ENCODE measurements at places on chromosomes 2 and 18.

GRCh38 chr2:179579800-179580199 lies 281.6 kb downstream of the ZNF385B start:
- DNase-seq, result no peak

GRCh38 chr2:129548880-129549279 lies 430.6 kb upstream of the RAB6C start:
- DNase-seq, result no peak

DNA sequence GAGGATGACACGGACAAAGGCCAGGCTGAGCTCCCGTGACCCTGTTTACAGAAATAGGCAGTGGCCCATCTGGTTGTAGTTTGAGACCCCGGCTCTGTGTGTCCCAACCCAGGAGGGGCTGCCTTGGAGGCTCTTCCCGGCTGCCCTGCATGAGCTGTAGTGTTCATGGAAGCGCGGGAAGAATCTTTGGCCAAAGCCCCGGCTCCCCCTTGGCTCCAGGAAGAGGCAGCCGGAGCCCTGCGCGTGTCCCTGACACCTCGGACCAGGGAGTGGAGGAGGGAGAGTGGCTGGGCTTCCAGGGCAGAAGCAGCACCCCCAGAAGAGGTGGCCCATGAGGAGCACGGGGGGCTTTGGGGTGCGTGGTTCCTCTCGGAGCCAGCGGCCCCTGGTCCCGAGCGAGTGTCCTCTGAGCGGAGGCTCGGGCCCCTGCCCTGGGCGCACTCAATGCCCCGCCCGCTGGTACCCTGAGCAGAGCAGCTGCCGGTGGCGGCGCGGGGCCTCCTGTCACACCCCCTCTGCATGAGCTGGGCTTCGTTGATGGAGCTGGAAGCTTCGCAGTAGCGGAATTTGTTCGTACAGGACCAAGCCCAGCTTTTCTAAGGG lies 21.7 kb downstream of the GPR35 start:
- no peak for DNase-seq

GRCh38 chr2:197356136-197356535 lies 45.6 kb upstream of the ANKRD44 start:
- no peak for DNase-seq

- DNase-seq, result no peak
Measured at GRCh38 chr2:230919240-230919639, 5.8 kb downstream of the GPR55 start.

DNA sequence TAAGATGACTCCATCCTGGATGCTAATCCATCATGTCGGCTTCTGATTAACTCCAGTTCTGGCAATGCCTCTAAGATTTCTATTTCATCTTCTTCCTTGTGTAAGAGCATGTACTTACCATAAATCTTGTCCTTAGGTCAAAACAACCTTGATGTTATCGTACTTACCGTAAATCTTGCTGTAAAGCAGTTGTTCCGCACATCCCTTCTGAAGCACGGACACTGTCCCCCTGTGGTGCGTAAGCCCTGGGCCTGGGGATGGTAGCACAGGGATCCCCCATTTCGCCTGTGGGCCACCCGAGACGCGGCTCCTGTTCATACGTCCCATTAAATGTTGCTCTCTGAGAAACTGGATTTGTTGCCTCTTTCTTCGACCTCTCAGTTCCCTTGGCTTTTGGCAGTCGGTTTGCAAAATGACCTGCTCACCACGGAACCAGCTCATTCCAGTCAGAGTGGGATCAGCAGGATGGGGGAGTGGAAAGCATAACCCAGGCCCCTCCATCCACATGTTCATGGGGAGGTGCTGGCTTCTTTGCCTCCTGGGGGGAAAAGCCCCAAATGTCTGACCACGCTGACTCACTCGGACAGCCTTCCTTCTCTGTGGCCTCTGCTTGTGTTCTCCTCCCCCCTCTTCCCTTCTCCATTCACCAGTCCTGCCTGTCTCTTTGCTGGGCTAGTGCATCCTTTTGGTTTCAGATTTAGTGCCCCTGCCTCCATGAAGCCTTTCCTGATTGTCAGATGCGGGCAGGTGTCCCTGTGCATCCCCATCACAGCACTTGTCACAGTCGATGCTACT lies 49.9 kb downstream of the RAB31 start:
- peak; percentile 73 for DNase-seq

GRCh38 chr2:84958135-84959059 lies 12.6 kb upstream of the KCMF1 start:
- no peak for DNase-seq

- DNase-seq, result no peak
Measured at GRCh38 chr2:109530712-109531111, 83.1 kb downstream of the SEPTIN10 start.

- DNase-seq, result peak; percentile 13
Measured at GRCh38 chr2:240469239-240469636, 33.8 kb downstream of the GPC1 start.

DNA sequence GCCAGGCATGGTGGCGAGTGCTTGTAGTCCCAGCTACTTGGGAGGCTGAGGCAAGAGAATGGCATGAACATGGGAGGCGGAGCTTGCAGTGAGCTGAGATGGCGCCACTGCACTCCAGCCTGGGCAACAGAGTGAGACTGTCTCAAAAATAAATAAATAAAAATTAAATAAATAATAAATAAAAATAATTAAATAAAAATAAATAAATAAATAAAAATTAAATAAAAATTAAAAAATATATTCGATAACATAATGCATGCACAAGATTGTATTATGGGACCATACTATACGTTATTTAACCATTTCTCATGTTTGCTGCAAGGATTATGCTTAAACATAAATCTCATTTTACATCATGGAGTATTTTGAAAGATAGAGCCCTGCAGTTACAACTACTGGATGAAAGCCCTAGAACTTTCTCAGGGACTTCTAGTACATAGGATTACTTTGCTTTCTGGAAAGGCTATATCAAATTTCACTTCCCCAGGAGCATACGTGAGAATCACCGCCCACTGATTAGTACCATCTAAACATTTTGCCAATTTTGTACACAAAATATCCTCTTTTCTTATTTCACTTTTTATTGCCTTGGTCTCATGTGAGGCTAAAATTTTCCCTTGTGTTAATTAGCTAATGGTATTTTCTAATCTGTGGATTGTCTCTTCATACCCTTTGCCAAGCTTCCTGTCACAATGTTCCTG lies 234.3 kb upstream of the LYPD1 start:
- DNase-seq, result no peak

DNA sequence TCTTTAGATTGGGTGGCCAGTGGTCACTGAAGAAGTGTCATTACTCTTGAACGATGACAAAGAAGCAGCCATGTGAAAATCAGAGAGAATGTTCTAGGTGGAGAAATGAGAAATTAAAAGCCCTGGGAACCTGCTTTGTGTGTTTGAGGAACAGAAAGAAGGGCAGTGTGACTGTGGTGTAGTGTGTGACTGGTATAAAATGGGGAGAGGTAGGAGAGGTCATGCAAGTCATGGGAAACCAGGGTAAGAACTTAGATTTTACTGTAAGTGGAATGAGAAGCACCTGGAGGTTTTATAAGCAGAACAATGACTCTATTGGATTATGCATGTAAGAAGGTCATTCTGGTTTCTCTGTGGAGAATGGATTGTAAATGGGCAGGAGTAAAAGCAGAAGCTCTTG lies 12.2 kb downstream of the ICOS start:
- no peak for DNase-seq

- no peak for DNase-seq
Measured at GRCh38 chr2:65450810-65451209, 18.4 kb upstream of the SPRED2 start.

- no peak for DNase-seq
Measured at GRCh38 chr2:180446492-180446891, 439.4 kb upstream of the CWC22 start.

- no peak for DNase-seq
Measured at GRCh38 chr2:96150007-96150640, 4.9 kb upstream of the DUSP2 start.

DNA sequence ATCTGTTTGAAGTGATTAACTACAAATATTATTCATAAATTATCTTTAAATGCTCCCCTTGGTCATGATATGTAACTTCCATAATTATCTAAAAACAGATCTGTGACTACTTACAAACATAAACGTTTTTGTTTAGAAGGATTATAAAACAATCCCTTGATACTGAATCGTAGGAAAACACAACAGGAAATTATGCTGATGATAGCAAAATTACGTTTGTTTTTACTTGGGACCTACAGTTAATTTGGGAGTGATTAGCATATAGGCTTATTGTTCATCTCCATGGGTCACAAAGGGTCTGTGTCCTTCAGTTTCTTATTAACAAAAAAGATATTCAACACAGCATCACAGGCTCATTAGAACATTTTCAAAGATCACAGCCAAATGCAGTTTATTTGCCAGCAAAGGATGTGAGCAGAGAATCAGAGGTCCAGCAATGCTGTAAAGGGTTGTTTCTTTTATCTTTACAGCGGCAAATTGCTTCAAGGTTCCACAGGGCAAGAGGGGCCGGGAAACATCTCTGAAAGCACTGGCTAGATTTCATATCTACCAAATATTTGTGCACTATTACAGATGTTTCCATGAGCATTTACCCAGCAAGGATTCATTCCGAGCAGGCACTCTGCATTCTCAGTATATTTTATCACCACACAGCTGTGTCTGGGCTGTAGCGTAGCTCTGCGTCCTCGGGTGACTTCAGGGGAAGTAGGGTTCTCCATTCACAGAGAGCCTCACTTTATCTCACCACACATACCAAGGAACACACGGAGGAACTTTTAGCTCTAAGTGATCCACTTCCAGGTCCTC lies 4.1 kb downstream of the CCDC195 start:
- no peak for DNase-seq

GRCh38 chr2:37832590-37833197 lies 92.4 kb upstream of the RMDN2 start:
- peak; percentile 94 for DNase-seq

- no peak for DNase-seq
Measured at GRCh38 chr2:78982638-78983330, 42.7 kb upstream of the REG3G start.

DNA sequence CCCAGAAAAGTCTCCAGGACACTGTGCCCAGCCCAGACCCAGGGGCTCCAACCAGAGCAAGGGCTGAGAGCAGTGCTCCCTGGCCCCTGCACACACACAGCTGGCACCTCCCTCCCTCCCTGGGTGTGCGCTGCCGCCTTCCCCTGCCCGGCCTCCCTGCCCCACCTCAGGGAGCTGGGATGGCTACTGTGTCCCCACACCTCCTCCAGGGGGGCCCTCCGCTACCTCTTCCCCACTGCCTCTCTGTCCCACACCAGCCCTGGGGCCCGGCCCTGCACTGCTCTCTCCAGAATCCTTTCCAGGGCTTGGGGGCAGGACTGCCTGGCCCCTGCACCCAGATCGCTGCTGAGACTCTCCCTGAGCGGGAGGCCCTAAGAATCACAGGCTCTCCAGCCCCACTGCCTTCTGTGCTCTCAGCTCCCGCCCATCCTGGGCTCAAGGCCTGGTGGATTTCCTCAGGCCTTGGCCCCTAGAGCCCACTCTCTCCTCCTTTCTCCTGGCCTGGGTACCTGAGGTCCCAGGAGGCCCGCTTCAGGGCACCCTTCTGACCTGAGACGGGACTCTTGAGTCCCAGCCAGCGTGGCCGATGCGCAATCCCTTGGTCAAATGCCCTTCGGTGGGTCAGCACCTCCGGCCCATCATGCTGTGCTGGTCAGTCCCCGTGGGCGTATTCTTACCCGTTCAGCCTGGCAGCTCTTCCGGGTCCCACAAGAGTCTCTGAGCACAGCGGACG lies 276.8 kb upstream of the HDAC4 start:
- no peak for DNase-seq

DNA sequence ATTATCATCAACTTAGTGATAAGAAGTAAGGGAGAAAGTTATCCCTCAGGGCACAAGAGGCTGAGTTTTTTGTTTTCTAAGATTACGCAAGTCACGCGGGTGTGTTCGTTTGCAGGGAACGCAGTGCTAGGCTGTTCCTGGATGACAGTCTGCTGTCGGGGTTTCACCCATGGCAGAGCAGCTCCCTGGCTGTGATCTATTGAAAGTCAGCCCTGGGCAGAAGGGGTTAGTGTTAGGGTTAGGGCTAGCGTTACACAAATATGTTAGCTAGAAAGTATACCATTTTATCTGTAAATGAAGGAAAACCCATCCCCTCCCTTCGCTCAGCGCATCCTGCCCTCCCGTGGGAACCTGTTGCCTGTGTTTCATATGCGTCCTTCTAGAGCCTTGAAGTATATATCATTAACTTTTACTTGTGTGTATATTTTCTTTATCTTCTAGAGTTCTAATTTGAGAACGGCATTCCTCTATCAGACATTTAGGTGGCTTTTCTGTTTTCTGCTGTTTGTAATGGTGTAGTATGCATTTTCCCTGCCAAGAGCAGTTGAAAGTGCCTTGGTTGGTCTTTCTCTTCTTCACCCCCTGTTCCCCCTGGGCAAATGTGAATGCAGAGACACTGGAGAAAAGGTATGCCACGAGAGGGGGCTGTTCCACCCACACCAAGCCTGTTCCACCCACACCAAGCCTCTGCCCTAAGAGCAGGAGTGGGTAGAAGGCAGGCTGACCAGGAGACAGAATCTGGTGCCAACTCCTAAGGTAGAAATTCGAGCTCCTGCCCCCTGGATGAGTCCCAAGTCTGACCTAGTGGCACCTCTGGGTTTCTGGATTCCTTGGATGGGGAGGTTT lies 47.0 kb downstream of the ARMC9 start:
- no peak for DNase-seq

DNA sequence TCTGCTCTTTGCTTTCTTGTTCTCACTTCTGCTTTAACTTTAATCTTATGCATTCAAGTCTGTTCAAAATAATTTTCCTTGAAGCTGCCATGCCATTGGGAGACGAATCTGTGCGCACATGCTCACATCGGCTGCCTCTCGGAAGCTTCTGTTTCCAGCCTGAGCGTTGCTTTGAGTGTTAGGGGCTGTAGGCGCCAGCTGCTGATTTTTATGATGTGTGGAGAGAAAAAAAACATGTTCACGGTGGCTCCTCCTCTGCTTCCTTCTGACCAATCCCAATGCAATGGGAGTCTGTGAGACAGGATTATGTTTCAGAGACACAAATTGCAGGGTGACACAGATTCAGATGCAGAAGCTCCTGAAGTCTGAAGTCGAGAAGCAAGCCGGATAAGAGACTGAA lies at the start of gene MC4R:
Gene MC4R (minus strand): TSS at position 180 of the 400 bp plus-strand sequence. CDS start 426 bp downstream, outside the sequence.
- DNase-seq, result no peak

- DNase-seq, result no peak
Measured at GRCh38 chr18:40292985-40293710, 1661.9 kb upstream of the PIK3C3 start.

DNA sequence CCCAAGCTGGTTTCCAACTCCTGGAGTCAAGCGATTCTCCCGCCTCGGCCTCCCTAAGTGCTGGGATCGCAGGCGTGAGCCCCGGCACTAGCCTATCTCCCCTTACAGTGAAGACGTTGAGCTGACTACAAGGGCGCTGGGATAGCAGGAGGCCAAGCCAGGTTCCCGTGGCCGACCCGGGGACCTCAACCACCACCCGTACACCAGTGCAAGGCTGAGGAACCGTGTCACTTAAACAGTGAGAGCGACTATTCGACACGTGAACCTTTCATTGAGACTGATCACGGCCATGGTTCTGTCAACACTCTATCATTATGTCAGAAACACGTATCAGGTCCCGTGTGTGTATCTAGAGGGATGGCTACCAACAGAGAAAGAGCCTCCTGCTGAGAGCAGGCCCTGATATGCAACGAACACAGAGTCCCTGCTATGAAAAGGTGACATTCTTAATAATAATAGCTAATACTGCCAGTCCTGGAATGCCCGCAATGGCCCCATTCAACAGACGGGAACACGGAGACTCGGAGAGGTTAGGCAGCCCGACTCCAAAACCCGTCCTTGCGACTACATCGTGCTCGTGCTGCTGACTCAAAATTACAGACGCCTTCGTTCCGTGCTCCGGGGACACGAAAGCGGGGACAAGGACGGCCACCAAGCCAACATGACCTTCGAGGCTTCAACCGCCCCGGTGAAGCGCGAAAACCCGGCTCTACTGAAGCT lies 833 bp downstream of the AFG3L2 start:
- no peak for DNase-seq
